ENCODE measurements at places on chromosomes 2 and 18.
A peak's percentile ranks its signal among the peaks of the same experiment; 100 is the strongest.

GRCh38 chr2:106184857-106185256 is 9.2 kb downstream of the UXS1 start:
- no peak for DNase-seq

- DNase-seq: peak; percentile 53
These were observed 175.8 kb downstream of the LOXHD1 start for GRCh38 chr18:46481048-46481846.

GRCh38 chr18:74832999-74833398 is 235.3 kb downstream of the ZNF407 start:
- no peak for DNase-seq

- DNase-seq: no peak
These were observed 4.3 kb downstream of the REL start for GRCh38 chr2:60885683-60886082.

GRCh38 chr2:200843993-200844948 is 20.2 kb downstream of the CLK1 start:
- DNase-seq: no peak

GRCh38 chr2:85504778-85505261 is 34.1 kb upstream of the MAT2A start:
- no peak for DNase-seq

DNA sequence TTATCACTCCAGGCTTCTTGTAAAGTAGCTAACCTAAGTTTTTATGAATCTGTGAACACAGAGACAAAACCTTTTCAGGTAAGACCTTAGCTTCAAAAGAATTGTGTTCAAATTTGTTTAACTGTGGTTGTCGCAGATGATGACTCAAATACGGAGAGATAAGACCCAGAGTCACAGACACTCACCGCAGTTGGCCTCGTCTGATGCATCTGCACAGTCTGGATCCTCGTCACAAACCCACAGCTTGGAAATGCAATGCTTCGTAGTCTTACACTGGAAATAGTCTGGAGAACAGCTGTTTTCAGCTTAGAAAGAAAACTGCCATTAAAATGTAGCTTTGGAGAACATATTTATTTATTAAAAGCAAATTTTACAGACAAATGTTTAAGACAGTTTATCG is 1662.1 kb upstream of the NXPH2 start:
- no peak for DNase-seq

DNA sequence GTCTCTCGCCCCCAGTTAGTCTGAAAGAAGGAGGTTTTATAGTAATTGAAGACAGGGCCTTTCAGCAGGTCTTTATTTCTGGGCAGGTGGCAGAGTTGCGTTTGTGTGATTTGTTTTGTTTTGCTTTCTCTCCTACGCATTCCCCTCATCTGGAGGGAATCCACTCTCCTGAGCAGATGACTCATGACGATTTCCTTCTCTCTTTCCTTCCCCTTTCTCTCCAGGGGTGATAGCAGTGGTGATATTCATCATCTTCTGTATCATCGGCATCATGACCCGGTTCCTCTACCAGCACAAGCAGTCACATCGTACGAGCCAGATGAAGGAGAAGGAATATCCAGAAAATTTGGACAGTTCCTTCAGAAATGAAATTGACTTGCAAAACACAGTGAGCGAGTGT is 888.8 kb downstream of the CNTNAP5 start:
- DNase-seq: no peak

DNA sequence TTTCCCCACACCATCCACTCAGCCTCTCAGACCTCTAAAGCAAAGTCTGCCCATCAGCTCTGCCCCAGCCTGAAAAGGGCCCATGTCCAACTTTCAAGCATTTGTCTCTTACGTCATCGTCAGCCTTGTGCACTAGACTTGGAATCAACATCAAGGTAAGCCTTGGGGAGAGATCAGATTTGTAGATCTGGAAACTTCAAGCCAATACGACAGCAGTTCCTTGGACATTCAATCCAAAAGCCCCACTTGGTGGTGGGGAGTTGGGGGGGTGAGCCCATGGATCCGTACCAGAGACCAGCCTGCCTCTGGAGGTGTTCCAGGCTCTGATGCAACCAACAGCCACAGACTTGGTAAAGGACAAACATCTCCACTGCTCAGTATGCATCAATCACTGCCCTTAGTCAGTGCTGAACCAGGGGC is 206.8 kb upstream of the MEIS1 start:
- DNase-seq: no peak

DNA sequence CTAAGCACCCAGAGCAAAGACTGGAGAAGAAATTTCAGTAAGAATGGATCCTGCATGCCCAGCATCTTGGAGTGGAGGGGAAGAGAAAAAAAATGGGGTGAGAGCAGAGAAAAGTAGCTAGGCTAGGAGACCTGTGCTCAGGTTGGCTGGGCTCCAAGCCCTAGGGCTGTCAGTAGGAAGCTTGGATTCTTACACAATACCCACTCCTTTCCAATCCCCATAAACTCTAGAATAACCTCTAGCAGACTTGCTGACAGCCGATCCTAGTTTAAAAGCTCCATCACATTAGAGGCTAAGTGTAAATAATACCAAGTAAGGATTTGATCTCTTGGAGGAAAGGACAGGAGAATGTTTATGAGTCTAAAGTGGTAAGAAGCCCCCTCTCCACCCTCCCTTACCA is 46.2 kb upstream of the NABP1 start:
- DNase-seq: no peak
